ENCODE measurements at places on chromosomes 13 and 19. TPM values are rescaled to one million over a fixed set of nuclear protein-coding genes. Genes with fewer than 3 reads are reported as not detected.

GRCh38 chr13:37766502-37766901, 103.1 kb downstream of the TRPC4 start:
- DNase-seq: no peak

Gene PSG11
- not detected for total RNA-seq

DNA sequence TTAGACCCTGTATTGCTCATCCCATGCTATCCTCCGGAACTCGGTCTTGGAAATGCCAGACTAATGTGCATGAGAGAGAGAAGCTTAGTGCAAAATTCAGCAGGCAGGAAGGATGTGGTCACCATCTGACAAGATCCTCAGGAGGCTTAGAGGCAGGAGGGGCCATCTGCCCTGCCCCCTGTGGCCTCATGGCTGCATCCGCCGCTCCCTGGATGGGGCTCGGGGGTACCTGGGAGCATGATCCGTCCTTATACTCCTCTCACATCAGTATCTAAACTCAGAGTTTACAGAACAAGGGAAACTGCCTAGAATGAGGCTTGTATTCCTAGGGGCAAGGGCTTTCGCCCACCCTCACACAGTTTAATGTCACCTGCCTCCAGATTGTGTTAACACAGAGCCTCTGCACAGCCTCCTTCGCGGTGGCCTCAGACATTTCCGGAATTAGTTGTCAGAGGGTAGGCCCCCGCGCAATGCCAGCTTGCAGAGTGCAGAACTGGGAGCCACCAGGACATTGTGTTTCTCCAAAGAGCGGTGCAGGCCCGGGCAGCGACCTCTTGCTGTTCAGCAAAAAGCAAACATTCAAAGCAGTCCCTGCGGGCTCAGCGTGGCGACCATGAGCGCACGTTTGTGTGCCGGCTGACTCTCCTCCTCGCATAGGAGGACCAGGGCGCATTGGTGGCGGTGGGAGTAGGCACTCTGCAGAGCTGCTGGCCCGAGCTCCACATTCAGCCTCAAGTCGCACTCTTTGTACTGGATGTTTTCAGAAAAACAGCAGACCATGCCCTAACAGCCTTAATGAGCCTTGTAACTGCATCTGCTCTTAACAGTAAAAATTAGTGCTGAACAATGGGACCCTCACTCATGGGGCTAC, 39.1 kb downstream of the GPR12 start:
- peak; percentile 79 for DNase-seq

Gene ZNF607
- 4.3 TPM for total RNA-seq

DNA sequence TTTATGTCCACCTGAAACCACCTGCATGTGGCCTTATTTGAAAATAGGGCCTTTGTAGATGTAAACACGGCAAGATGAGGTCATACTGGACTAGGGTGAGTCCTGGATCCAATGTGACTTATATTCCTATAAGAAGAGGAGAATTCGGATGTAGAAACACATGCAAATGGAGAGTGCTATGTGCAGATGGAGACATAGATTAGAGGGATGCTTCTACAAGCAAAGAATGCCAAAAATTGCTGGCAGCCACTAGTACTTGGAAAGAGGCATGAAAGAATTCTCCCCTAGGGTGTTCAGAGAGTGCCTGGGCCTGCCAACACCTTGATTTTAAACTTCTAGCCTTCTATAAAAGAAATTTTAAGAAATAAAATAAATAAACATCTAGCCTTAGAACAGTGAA, 226.1 kb downstream of the RFC3 start:
- no peak for DNase-seq

GRCh38 chr13:37101201-37101600, 4.3 kb downstream of the CSNK1A1L start:
- no peak for DNase-seq

- DNase-seq: no peak
Measured at GRCh38 chr13:89845874-89846273, 1501.6 kb upstream of the MIR17HG start.
